HL-60 (cell line): ENCODE measurements at places on chromosomes 11 and 22.

DNA sequence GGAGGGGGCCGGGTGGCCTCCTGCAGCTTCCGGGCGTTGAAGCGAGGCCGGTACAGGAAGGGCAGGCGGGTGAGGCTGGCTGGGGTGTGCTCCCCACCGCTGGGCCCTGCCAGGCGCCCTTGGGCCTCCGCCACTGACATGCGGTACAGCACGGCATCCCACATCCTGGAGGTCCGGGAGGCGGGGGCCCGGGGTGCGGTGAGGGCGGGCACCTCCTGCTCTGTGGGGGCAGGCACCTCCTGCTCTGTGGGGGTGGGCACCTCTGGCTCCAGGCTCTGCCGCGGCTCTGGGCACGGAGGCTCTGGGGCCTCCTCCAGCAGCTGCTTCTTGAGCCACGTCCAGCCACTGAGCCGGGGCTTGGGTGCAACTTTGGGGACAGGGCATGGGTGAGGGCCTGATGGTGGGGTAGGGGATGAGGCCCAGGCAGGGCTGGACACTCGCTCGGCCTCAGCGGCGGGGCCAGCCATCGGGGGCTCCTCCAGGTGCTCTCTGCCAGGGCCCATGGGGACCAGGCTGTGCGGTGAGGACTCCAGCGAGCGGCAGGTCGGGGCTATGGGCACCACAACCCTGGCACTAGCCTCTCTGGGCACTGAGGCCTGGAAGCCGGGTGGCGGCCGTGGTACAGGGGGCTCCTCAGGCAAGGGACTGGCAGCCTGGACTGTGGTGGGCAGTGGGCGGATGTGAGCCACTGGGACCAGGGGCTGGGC, 2.3 kb downstream of the PRR33 start:
- no peak for DNase-seq

GRCh38 chr22:41899992-41900651, 14.8 kb downstream of the SHISA8 start:
- DNase-seq, result no peak

GRCh38 chr22:29735416-29735815, 15.6 kb downstream of the CABP7 start:
- DNase-seq, result no peak

- DNase-seq, result no peak
Observed at GRCh38 chr22:35721960-35722359, 4.3 kb downstream of the APOL5 start.

GRCh38 chr11:2509481-2510001, 64.7 kb downstream of the KCNQ1 start:
- no peak for DNase-seq

- DNase-seq, result no peak
Observed at GRCh38 chr11:104581246-104581980, 316.8 kb downstream of the CASP12 start.

DNA sequence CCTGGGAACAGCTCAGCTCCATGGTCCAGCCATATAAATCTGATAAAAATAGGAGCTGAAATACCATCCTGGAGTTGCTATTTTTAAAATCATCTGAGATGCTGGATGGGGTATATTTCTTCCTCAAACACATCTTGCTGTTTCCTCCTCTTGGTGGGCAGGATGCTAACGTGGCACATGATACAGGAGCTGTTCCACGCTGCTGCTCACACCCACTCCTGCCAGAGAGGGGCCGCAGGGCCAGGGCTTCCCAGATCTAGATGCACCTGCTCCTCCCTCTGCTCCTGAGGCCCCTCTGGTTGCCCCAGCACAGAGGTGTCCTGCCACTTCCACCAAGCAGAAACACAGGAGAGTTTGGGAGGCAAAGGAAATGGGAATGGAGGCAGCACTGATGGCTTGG, 3.3 kb upstream of the ST3GAL4 start:
- no peak for DNase-seq

DNA sequence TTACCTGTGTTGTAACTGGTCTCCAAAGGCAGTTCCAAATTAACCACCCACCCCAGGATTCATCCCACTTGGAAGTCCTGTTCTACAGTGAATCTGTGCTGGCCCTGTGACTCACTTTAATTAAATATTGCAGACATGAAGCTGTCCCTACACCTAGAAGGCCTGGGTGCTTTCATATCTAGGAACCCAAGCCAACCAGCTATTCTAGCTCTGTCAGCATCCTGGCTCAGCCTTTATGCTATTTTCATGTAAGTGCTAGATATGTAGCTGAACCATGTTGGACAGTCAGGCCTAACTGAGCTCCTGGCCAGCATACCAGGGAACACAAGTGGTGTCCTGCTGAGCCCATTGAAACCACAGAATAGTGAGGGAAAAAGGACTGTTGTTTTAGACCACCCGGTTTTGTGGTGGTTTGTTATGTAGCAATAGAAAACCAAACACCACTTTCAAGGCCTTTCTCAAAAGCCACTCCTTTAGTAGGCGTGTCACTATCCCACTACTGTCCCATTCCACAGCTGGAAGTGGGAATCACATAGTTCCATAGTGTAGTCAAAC, 30.3 kb downstream of the CNTF start:
- DNase-seq, result no peak

DNA sequence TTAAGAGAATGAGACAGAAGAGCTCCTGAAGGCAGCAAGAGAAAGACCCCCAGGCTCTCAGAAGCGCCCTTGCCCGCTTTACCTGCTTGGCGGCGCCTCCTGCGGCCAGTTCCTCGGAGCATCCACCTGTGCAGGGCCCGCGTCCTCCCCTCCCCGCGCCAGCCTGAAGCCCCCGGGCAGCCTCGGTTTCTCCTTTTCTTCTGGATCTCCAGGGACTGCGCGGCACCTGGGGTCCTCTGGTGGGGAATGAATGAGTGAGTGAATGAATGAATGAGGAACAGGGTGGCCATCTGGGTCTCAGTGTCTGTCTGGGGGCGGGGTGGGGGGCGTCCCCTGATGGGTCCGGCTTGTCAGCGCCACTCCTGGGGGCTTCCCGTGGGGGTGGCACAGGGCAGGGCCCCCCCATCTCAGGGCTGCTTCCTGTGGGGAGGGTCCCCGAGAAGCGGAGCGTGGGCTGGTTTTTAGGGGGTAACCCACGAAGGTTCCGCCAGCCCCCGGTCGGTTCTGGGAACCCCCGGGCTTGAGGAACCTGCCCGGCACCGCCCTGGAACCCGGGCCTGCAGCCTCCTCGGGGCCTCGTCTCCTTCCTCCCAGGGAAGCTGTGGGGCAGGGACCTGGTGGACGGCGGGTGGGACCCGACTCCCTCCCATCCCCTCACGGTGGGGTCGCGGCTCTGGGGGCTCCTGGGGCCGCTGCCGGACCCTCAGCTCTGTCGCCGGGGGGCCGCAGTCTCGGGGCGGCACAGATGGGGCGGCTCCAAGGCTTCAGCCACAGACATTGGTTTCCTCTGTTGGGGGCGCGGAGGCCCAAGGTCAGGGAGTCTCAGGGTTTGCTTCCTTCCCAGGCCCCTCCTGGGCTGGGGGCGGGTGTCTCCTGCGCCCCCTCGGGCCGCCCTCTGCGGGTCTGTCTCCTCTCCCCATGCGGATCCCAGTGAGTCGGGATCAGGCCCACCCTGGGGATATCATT, 8.3 kb upstream of the KRTAP5-7 start:
- no peak for DNase-seq

- DNase-seq, result no peak
Observed at GRCh38 chr11:2748061-2748813, 48.4 kb upstream of the KCNQ1OT1 start.

DNA sequence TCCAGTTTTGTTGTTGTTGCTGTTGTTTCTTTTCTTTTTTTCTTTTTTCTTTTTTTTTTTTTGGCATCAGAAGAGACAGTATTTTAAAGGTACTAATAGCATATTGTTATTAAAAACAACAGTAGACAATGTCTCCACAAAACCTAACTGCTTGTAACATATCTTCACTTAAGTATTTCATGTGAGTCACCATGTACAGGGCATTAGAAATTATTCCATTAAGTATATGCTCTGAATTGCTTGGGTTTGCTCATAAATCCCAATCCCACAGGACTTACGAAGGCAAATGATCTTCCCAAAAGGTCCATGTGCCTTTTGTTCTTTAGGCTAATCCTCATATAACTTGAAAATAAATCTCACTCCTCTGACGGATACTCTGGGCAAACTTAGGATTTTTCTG, 35.9 kb downstream of the MAP6 start:
- DNase-seq, result no peak

- DNase-seq, result peak; percentile 50
Observed at GRCh38 chr11:78419327-78419726, 1.7 kb upstream of the GAB2 start.

GRCh38 chr11:30893318-30893717, 307.2 kb upstream of the MPPED2 start:
- DNase-seq, result no peak

GRCh38 chr11:34928960-34929680, 12.7 kb downstream of the PDHX start:
- no peak for DNase-seq

DNA sequence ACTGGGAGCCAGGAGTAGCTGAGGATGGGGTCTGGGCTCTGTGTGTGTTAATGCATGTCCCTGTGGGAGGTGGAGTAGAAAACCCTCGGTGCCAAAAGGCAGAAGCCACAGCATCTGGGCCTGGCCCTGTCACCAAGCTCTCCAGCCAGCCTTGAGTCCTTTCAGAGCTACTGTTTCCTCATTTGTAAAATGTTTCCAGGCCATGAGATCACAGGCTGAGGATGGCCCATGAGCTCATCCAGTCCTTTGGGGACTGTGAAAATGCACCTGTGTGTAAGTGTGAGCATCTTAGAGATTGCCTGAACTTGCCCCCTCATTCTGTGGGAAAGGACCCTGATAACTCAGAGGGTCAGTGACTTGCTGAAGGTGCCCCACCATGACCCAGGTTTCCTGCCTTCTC, 9.1 kb downstream of the ANKK1 start:
- no peak for DNase-seq

DNA sequence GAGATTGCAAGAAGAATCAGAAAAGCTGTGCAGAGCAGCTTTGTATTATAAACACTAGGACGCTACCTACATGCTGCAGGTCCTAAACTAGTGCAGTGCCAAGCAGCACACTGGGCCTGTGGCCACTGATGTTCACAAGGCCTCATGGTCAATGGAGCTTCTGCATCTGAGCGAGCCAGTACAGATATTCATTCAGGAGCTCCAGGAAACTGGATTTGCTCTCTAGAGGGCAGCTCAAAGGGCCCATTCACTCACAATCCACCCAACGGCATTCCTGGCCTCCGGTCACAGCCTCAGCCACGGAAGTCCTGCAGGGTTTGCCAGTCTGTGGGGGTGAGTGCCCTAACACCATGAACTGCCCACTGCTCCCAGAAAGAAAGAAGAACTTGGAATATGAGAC, 5.8 kb upstream of the TBC1D10A start:
- no peak for DNase-seq

GRCh38 chr11:121754598-121754997, 301.8 kb upstream of the SORL1-AS1 start:
- DNase-seq, result no peak

- no peak for DNase-seq
Observed at GRCh38 chr22:41288245-41288946, 2.4 kb upstream of the RANGAP1 start.

- DNase-seq, result no peak
Observed at GRCh38 chr11:69864686-69865661, 45.8 kb upstream of the FGF3 start.
